Keratinocyte (primary cell): ENCODE measurements at places on chromosomes 12 and 14.

DNA sequence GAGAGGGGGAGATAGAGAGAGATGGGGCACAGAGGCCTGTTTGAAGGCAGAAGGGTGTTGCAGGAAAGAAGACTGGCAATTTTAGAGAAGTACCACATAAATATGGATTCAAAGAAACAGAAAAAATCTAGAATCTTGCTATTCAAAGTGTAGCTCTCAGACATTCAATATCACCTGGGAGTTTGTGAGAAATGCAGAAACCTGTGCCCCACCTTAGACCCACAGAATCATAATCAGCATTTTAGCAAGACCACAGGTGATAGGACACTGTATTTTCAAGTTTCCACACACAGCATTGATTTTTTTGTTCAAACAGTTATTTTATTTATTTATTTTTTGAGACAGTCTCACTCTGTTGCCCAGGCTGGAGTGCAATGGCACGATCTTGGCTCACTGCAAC is 3.3 kb downstream of the NEDD8 start:
- DNase-seq, result no peak

GRCh38 chr12:40622246-40622838 is 69.9 kb upstream of the CNTN1 start:
- DNase-seq, result no peak

GRCh38 chr12:3572560-3572959 is 81.6 kb downstream of the PRMT8 start:
- DNase-seq, result no peak

- DNase-seq, result no peak
These were observed 165.8 kb upstream of the SYT1 start for GRCh38 chr12:78698747-78699146.

DNA sequence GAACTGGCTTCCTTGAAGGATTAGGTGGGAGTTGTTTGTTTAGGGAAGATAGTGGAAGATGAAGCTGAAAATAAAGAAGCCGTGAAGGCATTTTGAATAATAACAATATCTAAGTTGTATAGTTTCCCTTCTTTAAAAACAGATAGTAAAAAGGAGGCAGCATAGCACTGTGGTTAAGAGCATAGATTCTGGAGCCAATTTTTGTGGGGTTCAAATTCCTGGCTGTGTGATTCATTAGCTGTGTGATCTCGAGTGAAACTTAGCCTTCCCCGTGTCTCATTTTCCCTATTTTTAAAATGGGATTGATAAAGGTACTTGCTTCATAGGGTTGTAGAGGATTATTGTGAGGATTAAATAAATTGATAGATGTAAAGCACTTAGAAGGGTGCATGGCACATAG is 104.5 kb downstream of the MYRFL start:
- no peak for DNase-seq

DNA sequence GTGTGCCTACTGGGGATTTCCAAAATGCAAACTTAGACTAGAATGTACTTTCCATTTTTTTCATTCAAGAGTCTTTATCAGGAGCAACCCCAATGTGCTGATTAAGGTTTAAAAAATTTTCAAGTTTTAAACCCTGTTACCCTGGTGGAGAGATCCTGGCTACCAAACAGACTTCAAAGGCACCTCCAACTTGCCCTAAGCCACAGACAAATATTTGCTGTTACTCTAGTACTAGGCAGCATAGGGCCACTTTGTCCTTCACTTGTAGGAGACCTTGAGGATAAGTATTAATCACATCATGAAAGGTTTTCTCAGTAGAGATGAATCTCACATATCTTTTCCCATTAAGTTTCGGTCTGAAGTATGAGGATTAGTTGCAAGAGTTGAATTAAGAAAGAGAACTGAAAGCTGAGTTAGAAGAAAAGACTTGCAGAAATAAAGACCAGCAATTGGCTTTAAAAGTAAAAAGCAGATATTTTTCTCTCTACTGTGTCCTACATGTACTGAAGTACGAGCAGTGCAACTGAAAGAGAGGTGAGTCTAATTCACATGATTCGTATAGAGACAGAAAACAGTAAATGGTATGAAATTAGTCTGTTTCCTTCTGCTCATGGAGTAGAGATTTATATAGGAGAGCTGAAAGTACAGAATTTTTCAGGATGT is 28.3 kb downstream of the NTN4 start:
- DNase-seq, result no peak

- no peak for DNase-seq
These were observed 73.9 kb downstream of the SLC2A13 start for GRCh38 chr12:40031965-40032364.

GRCh38 chr12:8987163-8987562 is 2.2 kb upstream of the KLRG1 start:
- DNase-seq, result no peak

DNA sequence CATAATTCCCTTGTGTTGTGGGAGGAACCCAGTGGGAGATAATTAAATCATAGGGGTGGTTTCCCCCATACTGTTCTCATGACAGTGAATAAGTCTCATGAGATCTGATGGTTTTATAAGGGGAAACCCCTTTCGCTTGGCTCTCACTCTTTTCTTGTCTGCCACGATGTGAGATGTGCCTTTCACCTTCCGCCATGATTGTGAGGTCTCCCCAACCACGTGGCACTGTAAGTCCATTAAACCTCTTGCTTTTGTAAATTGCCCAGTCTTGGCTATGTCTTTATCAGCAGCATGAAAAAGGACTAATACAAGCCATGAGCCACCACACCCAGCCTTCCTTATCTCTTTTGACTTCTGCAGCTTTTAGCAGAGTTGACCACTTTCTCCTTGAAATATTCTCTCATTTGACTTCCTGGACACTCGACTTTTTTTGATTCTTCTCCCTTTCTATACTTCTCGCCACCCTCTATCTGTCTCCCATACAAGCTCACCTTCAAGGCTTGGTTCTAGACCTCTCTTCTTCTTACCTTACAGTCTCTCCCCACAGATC is 2.3 kb downstream of the MTERF2 start:
- no peak for DNase-seq

DNA sequence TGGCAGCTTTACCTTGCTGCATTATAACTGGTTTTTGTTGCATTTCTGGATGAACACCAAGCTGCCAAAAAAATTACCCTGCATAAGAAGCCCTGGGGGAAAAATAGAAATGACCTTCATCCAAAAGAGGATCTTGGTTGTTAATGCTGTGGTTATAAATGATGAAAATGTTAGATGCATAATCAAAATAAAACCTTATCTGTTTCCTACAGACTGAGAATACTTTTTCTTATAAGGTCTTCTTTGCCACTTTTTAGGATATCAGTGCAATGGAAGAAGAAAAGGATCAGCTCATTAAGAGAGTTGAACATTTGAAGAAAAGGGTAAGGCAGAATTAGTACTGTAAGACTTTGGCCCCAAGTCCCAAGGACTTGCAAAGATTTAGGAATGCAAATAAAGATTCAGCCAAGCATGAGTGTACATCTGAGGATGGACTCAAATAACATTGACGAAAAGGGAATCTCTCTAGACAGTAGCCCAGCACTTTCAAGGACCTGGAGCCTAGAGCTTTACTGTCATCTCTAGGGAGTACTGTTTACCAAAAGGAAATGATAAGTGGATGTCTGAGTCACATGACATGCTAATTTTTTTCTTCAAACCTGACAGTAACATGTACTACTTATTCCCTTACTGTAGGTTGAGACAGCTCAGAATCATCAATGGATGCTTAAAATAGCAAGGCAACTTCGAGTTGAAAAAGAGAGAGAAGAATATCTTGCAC is 10.7 kb downstream of the IFT81 start:
- DNase-seq, result no peak

GRCh38 chr14:94458558-94459205 is 6.1 kb upstream of the SERPINA11 start:
- DNase-seq, result no peak
